Left forelimb (tissue), 1 donor: ENCODE measurements at places on chromosomes 1 and 21.

DNA sequence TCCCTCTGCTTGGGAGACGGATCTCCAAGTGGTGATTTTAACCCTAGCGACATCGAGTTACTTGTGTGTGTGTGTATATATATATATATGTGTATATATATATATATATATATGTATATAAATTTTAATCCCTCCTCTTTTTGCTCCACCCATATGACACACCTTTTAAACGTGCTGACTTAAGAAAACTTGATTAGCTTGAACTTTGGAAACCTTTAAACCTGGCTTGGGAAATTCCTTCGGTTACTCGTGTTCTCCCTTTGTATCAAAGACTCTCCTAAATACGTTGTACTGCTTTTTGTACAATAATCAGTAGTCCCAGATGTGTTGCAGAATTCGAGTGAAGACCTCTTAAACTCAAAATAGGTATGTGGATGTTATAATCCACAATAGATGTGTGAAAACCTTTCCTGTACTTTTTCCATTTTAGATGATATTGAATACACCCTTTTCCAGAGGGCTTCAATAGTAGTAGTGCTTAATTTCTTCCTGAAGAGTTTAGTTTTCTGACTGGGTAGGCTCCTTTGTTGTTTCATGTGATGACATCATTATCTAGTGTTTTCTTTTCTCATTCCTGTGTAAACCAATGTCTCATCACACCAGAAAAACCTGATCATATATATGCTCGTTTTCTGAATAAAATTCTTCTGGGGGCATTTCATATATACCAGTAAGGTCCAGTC is 1.4 kb downstream of the RNF11 start:
- no peak for DNase-seq

GRCh38 chr1:20837554-20838192 is 50.6 kb upstream of the HP1BP3 start:
- DNase-seq: no peak

DNA sequence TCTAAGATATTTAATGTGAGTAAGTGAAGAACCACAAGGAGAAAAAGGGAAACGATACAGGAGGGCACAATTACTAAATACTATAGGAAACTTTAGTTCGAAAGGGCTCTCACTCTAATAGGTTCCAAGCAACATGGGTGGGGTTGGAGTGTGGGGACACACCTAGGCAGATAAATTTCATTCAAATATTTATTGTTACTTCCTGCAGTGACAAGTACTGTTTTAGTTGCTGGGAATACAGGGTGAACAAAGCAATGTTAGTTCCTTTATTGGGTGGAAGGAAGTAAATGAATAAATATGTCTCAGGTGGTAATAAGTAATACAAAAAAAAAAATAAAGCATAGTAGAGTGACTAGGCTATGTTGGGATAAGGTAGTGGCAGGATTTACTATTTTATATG is 73.2 kb upstream of the B3GALT2 start:
- DNase-seq: no peak

DNA sequence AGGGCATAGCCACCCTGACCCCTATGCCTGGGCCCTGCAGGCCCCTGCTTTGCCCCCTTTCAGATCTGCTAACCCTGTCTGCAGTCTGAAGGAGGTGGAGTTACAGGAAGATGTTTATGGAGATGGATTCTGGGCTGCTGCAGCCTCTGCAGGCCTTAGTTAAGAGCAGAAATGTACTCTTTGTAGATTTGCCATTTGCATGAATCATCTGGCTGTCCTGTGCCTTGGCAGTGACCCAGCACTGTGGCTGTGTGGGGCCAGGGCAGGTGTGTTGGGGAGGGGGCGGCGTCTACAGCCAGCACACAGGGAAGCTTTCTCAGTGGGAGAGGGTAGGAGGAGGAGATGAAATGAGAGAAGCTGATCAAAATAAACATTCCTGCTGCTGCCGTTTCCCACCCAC is 867.3 kb downstream of the PLA2G4A start:
- DNase-seq: no peak

- no peak for DNase-seq
These were observed 8.4 kb downstream of the NCSTN start for GRCh38 chr1:160351629-160352028.

DNA sequence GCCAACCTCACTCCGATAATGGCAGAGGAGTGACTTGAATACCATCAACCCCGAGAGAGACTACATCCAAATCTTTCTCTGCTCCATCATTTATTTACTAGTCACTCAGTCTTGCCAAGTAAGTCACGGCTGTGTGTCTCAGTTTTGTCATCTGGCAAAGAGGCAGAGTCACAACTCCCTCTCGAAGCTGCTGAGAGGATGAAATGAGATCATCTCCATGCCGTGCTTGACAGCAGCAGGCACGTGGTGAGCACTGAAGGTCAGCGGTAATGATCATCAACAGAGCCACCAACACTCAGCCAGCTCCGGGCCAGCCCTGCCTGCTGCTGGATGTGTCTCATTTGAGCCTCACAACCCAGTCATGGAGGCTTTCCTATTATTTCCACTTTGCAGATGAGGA is 19.9 kb downstream of the ALDH4A1 start:
- no peak for DNase-seq

GRCh38 chr1:4963251-4963650 is 308.8 kb downstream of the AJAP1 start:
- no peak for DNase-seq

DNA sequence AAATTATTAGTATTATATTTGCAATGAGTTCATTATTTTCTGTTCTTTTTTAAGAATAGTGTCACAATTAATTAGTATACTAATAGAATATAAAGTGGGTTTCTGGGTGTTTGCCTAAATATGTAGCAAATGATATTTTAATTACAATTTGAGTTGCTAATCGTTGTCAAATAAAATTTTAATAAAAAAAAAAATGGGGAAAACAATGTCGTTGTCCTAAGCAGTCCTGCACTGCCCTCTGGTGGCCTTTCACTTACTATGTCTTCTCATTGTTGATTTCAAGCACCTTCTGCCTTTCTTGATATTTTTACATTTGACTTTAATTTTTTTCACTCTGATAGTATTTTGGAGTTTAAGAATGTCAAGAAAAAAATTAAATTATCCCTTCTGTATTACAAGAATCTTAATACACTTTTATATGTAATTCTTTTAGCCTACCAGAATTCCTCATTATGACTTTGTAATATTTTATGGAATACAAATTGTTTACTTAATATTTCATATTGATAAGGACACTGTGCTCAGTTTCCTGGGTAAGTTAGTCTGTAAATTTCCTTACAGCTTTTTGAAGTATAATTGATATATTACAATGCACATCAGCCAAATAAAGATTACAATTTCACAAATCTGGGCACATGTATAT is 104.5 kb upstream of the FMN2 start:
- no peak for DNase-seq

DNA sequence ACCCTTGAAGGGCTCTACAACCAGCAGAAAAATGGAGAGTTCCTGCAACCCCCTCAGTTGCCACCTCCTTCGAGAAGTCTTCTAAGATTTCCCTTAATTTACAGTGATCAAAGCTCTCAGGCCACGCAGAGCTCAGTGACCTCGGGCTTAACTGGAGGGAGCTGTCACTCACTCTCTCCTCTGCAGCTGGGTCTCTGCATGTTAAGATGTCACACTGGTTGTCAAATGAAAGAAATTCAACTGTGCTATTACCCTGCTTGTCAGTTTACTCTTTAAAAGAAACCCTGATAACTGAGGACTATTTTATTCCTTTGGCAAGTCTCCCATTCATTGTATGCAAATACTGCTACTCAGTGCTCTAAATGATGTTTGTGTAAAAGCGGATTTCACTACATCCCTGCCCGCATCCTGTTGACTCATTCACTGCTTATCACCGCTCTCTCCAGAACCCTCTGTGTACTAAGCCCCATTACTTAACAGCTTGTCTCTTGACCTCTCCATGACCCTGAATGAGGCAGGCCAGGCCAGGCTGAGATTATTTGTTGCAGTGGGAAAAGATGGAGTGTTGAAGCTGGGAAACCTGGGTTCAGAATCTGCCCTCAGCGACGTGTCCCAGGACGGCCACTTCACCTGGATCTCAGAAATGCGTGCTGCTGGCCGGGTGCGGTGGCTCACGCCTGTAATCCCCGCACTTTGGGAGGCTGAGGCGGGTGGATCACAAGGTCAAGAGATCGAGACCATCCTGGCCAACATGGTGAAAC is 13.7 kb downstream of the DHRS3 start:
- DNase-seq: no peak

DNA sequence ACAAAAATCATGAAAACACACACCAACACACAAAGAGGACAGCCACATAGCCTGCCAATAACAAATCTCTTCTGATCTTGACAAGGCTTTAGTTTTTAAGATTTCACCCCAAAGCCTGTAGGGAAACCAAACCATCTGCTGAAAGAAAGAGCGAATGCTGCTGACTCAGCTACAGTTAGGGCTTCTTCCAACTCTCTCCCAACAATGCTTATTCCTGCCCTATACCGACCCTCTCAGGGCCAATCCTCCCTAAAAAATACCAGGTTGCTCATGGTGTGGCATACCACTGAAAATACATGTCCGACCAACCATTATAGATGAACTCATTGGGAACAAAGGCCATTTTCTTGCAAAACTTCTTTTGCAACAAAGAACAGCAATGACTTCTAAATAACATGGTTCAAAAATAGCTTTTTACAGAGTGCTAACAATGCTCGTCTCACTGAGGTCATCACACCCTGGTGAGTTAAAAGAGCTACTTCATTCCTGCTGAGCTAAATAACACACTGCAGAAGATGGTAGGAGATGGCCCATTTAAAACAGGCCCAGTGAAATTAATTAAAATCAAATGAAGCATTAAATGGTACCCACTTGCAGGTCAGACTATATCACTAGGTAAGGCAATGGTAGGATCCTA is 86.1 kb downstream of the KIAA0319L start:
- no peak for DNase-seq

GRCh38 chr21:28884481-28884880 is 108.2 kb downstream of the LTN1 start:
- DNase-seq: no peak

- no peak for DNase-seq
These were observed 20.0 kb upstream of the TSNAX start for GRCh38 chr1:231508497-231508896.

DNA sequence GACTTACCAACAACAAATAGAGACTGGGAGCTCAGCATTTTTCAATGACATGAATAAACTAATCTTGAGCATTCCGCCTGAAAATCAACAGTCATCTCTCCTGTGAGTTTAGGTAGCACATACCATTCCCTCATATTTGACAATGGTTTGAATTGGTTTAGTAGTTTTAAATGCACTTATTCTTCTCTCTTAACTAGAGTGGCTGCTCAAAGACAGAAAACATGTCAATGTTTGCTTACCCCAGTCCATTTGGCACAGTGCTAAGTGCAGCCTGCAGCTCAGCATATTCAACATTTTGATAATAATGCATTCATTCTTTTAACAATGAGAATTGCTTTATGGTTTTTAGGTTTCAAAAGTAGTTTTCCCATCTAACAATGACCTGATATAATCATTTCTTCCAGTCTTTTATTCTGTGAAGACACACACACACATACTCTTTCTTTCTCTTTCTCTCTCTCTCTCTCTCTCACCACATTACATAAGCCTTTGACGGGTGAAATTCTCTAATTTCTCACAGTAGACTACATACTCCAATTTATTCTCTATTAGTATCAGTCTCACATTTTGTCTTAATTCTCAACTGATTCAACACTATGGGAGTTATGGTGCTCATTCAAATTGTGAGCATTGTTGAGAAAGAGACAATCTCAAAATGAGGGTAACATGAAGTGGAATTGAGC is 432.3 kb downstream of the LRRIQ3 start:
- no peak for DNase-seq

DNA sequence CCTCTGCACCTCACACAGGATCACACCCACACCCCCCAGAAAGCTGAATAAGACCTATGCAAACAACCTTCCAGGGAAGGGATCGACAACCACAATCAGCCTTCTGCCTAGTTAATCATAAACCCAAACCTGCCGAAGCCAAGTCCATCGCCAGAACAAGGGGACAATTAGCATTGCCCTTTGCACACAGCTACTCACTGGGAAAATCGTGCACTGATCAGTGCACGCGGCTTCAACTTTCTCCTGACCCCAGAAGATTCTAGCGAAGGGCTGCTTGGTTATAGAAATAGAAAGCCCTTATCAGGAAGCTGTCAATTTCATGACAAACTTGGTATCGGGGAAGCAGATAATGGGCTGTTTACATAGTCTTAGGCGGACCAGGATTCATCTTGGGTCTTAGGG is 29.5 kb downstream of the RUNX1 start:
- DNase-seq: no peak

DNA sequence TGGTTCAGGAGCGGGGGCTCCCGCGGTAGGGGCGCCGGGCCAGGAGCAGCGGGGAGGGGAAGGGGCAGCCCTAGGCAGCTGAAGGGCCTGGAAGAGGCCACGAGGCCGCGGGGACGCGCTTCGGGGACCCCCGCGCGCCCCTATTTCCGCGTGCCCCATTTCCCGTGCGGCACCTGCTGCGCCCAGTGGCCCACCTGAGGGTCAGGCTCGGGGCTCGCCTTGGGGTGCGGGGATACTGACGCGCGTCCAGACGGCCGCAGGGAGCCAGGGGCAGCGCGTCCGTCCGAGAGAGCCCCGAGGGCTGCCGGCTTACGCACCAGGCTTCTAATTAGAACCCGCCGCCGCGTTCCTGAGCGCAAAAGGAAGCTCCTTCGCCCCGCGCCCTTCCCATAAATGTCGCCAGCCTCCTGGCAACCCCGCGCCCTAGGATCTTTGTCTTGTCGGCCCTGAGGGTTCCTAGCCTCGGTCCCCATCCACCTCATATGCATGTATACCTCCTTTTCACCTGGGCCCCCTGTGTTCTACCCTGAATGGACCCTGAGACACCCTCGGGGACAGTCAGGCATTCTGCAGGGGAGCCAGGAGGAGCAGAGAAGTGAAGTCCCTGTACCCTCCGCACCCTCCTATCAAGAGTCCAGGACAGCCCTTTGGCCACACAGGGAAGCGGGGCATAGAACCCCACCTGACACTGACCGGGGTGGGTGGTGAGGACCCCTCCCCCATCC is 1.8 kb downstream of the WNT3A start:
- peak; percentile 46 for DNase-seq

- DNase-seq: no peak
These were observed 89.8 kb downstream of the NMNAT2 start for GRCh38 chr1:183328371-183328770.

GRCh38 chr21:15370462-15370975 is 305.7 kb upstream of the NRIP1 start:
- DNase-seq: no peak

- DNase-seq: no peak
These were observed 5.1 kb downstream of the FCRL2 start for GRCh38 chr1:157771661-157772425.

GRCh38 chr21:29238053-29238966 is 60.4 kb upstream of the BACH1 start:
- no peak for DNase-seq

GRCh38 chr1:193019442-193020026 is 39.6 kb downstream of the UCHL5 start:
- DNase-seq: no peak

- no peak for DNase-seq
These were observed 60.6 kb downstream of the AGPAT3 start for GRCh38 chr21:43925609-43926008.

- DNase-seq: no peak
These were observed 78.8 kb downstream of the EPHB2 start for GRCh38 chr1:22789356-22789994.

- no peak for DNase-seq
These were observed 42.2 kb upstream of the MAGOH start for GRCh38 chr1:53280496-53280895.
